SK-N-SH treated with all-trans-retinoic acid at 6 μM for 48 hours (cell line): ENCODE measurements at places on chromosomes 2 and 18.

DNA sequence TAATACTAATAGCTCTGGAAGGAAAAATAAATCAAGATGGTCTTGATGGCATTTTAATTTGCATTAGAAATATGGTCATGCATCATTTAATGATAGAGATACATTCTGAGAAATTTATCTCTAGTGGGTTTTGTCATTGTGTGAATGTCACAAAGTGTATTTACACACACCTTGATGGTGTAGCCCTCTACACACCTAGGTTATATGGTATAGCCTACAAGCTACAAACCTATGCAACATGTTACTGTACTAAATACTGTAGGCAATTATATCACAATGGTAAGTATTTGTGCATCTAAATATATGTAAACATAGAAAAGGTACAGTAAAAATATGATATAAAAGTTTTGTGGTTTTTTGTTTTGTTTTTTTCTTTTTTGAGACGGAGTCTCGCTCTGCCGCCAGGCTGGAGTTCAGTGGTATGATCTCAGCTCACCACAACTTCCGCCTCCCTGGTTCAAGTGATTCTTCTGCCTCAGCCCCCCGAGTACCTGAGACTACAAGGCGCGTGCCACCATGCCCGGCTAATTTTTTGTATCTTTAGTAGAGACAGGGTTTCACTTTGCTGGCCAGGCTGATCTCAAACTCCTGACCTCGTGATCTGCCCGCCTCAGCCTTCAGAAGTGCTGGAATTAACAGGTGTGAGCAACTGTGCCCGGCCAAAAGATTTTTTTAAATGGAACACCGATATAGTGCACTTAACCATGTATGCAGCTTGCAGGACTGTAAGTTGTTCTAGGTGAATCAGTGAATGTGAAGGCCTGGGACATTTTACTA is 83.7 kb upstream of the UBXN4 start:
- no peak for ATAC-seq

GRCh38 chr2:161321944-161322648 is 13.9 kb downstream of the PSMD14 start:
- ATAC-seq: no peak

DNA sequence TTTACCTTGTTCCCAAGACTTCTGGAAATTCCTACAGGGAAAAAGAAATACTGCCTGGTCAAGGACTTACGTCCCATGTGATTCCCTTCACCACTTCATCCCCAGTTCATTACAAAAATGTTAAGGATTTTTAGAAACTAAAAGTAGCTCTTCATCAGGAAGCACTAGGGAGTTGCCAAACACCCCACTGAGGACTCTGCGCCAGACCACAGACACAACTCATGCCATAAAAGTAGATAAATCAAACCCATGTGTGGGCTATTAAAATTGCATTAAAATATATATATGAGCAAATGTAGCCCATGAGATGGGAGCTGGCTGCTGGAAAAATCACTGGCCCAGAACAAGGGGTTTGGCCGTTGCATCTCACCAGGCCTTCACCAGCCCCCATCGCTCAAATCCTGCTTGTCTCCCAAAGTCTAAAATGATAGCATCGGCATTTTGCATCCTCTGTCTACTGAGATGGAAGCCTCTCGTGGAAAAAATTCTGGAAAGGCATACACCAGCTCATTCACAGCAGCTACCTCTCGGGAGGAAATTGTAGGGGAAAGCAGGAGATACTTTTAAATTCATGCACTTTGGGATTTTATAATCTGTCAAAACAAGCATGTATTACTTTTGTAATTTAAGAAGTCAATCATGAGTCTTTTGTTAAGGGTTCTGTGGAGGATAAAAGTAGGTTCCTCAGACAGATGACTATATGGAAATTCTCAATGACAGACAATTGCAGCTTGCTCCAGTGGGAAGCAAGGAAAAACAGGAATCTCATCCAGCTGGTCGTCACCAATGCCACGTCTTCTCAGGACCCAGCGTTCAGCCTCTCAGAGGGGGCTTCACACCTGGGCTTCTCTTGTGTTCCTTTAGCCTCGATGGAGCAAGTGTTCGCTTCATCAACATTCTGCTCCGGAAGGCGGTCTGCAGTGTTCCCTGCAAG is 113.9 kb downstream of the MREG start:
- peak; percentile 85 for ATAC-seq

DNA sequence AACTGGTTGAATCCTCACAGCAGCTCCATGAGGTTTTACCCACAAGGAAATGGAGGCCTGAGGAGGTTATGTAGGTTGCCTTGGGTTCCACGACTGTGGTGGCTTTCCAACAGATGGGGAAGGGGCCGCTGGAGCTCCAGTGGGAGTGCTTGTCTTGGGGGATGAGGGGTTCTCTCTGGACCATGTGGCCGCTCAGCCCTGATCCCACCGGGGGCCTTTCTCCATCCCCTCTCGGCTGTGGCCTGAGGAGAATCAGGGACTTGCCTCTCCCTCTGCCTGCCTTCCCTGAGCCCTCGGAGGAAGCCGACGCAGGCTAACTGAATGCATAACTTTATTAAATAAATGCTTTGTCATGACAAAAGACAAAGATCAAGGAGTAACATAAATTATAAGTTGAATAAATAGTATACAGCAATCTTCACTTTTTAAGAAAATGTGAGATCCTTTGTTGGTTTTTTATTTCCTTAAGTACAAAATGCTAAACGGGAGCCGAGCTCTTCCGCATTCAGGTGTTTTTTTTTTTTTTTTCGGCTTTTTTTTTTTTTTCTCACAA is 23.5 kb downstream of the IGFBP5 start:
- ATAC-seq: no peak

DNA sequence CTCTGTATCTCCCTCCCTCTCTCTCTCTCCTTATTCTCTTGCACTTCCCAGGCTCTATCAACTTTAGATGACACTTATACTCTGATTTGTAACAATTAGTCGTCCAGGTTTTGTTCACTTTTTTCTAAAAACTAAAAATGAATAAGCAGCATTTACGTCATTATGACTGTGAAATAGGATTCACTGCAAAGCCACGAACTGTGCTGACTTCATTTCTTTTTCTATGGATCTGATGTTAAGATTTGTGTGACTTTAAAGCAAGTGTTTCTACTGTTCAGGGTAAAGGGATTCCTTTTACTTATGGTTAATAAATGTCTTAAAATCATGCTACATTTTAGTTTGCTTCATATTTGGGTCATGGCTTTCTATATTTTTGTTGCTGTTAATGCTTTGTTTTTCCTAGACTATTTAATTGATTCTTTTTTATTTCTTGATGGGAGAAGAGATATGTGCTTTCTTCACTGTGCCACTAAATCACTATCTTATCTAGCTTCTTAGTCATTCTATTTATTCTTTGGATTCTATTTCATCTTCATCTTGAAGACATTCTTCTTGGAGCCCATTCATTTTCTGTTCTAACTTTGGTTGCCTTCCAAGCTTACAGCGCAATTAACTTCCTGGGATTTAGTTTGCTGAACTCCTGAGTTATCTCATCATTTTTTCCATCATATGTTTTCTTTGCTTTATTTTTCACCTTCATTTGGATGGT is 480.4 kb upstream of the TRIB2 start:
- peak; percentile 69 for ATAC-seq

GRCh38 chr2:159119652-159120257 is 151.3 kb downstream of the TANC1 start:
- peak; percentile 34; the same call in 2 of the 3 replicates for ATAC-seq

DNA sequence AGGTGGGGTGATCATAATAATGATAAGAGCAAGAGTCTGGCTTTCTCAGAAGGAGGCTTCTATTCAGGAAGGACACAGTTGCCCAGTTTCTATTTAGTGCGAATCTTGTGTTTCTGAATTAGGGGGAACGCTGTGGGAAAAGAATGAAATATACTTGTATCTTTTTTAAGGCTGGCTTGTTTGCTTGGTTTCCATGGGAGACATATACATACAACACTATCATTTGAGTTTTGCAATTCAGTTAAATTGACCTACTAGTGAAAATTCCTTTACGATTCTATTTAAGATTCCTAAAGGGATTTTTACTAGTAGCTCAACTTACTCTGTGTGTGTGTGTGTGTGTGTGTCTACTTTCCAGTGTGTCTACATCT is 24.7 kb upstream of the ANKRD62 start:
- ATAC-seq: no peak

- ATAC-seq: no peak
Measured at GRCh38 chr2:76867854-76868253, 654.3 kb downstream of the LRRTM4 start.

DNA sequence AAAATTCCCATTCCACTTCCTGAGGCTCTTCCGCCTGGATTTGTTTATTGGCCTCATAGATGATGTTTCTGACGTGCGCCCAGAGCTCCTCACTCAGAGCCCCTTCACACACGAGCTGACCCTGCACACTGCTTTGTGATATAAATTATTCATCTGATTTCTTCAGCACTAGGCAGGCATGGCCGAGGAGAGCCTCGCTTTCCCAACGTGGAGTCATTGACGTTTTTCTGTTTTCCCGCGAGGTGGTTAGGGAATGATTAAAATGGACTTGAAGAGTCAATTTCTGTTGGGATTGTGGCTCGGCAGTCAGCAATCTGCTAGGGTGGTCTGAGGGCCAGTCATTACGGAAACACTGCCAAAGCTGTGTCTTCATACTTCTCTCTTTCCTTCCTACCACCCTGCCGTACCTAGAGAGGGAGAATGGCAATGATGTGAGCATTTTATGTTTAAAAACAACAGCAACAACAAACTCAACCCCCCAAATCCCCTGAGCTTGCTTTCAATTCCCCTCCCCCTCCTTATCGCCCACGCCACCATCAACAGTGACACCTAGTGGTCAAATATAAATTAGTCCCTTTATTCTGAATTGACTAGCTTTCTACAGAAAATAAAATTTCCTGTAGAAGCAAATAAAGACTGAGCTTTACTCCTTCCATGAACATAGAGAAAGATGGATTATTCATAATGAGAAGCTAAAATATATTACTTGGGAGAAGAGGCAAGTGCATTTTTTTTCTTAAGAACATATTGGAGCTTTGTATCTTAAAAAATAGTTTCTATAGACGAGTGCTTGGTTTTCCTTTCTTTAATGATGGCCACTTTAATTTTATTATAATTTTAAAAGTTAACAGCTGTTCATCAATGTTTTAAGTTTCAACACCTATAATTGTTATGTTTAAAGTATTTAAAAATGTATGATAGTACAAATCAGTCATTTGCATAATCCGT is 285.1 kb downstream of the MTX2 start:
- ATAC-seq: peak; percentile 68

GRCh38 chr2:25787020-25787419 is 91.3 kb downstream of the ASXL2 start:
- ATAC-seq: no peak

DNA sequence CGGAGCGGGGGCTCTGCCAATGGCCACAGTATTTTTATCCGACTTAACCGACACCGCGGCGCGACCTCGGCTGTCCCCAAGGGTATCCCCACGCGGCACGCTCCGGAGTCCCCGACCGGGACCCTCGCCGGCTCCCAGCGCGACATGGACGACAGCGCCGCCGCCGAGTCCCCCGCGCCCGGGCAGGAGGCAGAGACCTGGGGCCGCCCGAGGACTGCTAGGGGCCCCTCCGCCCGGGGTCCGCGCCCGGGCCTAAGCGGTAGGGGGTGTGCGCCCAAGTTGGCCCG is 468 bp downstream of the UXS1 start:
- ATAC-seq: no peak; the same call in 1 of the 3 replicates

DNA sequence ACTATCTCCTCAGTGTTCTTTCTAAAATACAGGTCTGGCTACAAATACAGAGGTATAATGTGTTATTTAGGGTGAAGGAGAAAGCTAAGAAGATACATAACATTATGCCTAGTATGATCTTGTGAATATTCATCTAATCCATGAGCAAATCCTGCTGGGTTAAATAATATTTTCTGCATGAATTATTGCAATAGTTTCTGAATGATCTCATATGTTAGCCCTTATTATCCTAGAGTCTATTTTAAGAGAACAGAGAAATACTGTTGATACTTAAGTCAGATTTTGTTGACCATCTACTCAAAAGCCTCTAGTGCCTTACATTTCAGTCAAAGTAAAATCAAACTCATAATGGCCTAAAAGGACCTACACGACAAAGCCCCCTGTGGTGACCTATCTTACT is 382.3 kb downstream of the FIGN start:
- no peak for ATAC-seq
